ENCODE measurements at places on chromosomes 12 and 14.

GRCh38 chr12:130973109-130973508, 19.4 kb downstream of the ADGRD1 start:
- no peak for DNase-seq

DNA sequence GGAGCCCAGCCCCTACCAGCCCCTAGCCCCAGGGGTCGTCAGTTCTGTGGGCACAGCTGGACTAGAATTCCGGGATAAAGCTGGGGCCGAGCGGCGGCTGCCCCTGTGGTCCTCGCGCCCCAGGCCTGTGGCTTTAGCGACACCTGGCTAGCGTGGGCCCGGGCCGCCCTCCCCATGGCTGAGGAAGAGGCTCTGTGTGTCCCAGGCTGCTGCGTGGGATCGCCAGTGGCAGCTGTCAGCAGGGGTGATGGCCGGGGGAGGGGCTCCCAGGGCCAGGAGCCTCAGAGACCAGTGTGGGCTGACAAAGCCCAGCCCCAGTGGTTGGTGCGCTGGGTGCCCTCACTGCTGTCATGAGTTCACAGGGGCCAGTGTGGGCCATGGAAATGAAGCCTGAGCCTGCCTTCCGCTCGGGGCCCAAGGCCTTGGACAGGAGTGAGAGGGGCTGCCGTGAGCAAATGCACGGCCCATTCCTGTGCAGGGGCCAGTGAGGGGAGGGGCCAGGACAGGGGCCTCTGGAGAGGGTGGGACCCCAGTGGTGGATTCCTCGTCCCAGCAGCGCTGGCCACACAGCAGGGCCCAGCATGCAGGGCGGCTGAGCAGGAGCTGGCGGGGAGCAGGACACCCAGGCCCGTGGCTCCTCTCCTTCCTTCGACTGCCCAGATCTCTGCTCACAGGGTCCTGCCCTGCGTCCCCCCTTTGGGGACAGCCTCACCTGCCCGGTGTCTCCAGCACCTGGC, 11.4 kb downstream of the FBRSL1 start:
- no peak for DNase-seq

DNA sequence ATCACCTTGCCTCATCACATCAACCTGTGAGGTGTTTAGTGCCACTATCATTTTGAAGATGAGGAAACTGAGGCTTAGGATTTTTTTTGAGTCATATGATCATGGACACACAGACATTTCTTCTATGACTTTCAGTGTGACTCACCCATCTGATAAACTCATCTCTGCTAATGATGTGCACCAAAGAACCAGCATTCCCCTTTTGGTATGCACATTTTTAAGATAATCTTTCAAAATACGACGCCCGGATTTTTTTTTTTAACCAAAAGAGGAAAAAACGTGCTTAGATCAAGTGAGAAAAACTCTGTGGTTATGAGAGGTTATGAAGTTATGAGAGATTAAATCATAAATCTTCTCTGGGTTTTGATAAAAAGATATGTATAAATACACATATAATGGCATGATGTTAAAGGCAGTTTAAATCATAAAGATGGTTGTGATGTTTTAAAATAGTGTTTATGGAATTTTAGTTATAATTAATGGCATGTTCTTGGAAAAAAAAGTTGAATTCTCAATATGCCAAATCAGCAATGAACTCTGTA, 948.1 kb downstream of the TMTC2 start:
- DNase-seq, result no peak

GRCh38 chr14:24712374-24712773, 78.4 kb upstream of the GZMB start:
- no peak for DNase-seq
